ENCODE measurements at places on chromosomes 3 and 15. TPM values are rescaled to one million over a fixed set of nuclear protein-coding genes. Genes with fewer than 3 reads are reported as not detected.

The ACP3 gene
- 47.5 TPM for total RNA-seq

The GRIP2 gene
- not detected for total RNA-seq

The CRYGS gene
- total RNA-seq, result 2.3 TPM

The ZNF501 gene
- total RNA-seq, result 4.3 TPM

The STARD5 gene
- total RNA-seq, result 5.3 TPM

The SEMA4B gene
- total RNA-seq, result 16.4 TPM

The DAPK2 gene
- 7.0 TPM for total RNA-seq

The ZDHHC3 gene
- total RNA-seq, result 64.5 TPM

The FGF12 gene
- total RNA-seq, result under 0.01 TPM

The C2CD4A gene
- total RNA-seq, result not detected
